Fibroblast of skin of left biceps (primary cell): ENCODE measurements at places on chromosomes 6 and 20.

GRCh38 chr20:24470746-24471582 is 1.5 kb downstream of the SYNDIG1 start:
- no peak for DNase-seq

DNA sequence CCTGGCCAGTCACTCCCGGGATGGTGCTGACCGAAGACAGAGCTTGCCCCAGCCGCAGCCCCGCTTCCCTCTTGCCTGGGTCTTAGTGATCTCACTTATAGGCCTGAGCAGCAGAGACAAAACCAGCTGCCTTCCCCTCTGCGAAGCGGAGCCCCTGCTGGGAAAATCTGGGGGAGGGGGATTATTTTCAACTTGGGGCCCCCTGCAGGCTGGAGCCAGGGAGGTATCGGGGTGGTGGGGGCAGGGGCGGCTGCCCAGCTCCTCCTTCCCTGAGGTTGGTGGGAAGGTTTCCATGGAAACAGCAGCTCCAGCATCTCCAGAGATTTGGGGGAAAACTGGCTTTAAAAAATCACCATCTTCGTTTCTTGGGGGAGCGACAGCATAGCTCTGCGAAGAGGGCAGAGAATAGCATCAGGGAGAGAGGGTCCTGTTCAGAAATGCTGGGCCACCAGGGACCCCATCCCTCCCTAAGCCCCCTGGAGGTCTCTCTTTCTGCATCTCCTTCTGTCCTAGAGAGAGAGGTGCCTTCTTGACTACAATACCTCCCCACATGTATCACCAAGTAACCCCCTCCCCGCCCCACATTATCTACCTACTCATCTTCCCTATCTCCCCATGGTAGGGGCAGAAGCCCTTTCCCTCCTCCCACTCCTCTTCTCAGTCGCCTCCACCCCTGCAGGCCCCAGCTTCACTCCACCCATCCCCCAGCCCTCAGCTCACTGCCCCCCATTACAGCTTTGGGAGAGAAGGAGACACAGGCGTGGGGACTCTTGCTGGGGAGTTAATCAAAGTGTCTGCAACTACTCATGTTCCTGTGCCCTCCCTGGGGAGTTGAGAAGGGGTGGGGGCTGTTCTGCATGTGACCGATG is 88.4 kb upstream of the CCDC167 start:
- no peak for DNase-seq

DNA sequence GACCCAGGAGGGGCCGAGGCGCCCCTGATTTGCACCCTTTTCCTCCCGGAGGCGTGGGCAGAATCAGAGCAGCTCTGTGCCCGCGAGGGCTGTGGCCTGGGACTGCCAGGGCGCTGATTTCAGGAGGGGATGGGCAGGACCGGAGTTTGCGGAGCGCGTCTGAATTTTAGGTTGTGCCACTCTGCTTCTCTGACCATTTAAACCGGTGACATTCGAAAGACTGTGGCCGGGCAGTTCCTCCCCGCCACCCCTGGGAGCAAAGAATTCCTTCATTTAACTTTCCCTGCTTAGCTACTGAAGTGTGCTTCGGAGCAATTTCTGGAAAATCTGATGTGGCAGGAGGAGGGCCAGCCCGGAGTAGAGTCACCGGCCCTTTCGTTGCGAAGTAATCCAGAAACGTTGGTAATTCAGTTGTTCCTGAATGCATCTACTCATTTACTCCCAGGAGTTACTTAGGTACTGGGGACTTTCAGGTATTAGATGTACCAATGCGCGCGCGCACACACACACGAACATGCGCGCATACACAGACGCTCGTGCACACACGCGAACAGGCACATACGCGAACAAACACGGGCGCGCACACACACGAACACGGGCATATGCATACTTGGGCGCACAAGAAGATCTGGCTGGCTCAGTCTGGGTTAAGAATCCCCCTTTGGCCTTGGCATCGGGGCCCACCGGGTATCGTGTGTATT is 568 bp downstream of the CCDC170 start:
- DNase-seq: no peak

DNA sequence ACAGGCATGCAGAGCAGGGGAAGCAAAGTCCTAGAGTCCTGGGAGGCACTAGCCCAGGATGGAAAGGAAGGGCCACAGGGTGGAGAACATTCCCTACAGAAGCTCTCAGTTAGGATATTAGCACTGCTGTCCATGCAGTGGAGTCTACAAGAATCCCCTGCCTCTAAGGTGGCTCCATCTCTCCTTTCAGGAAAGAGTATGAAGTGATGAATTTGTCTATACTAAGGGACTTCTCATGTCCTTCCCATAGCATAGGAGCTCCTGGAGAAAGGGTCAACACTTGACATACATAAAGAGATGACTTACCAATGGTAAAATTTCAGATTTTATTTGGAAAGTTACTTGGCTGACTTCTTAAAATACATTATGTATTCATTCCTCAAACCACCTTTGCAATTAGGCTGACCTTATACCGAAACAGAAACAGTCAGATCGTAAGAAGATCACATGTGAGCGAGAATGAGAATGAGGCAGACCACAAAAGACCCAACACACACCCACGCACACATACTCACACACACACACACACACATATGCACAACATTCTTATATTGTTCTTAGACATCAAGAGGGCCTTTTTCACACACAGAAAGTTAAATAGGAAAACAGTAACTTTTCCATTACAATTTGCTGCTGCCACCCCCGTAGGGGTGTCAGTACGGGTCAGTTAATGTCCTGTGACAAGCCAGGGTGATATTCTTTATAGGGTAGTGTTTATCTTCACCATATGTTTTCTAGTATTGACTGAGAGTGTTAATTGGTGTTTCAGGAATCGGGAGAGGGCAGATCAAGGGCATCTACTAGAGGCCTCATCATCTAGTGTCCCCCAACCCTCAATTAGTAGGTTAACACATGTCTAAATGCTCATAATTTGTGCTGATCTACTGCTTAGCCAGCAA is 159.4 kb downstream of the FAXC start:
- no peak for DNase-seq

DNA sequence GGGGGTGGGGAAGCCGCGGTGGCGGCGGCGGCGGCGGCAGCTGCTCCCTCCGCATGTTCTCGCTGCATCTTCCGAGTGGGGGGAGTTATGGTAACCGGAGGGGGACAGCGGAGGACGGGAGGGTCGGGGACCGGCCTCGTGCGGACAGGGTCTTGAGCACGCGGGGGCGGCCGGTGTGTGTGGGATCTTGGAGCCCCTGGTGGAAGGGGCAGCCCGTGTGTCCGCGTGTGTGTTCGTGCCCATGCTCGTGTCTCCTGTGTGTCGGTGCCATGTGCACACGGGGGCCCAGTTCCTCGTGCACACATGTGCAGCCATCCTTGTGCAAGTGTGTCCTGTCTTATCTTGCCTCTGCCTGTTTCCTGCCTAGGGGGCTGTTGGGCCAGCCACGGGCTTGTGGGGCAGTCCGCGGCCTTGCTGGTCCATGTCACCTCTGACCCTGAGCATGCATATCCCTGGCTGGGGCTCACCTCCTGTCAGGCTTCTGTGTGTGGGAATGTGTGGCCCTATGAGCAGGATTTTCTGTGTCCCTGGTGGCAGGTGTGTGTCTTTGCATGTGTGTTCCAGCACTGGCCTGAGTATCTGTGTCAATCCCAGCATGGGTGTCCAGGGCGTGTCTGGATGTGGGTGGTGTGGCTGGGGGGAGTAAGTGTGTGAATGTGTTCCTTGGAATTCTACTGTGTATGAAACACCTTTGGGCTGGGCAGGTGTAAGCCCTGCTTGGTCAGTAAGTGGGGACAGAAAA is 8.5 kb downstream of the SYNGAP1 start:
- DNase-seq: no peak

GRCh38 chr6:132675749-132676148 is 16.8 kb upstream of the TAAR1 start:
- no peak for DNase-seq
